ENCODE measurements at places on chromosomes 1 and 21.

DNA sequence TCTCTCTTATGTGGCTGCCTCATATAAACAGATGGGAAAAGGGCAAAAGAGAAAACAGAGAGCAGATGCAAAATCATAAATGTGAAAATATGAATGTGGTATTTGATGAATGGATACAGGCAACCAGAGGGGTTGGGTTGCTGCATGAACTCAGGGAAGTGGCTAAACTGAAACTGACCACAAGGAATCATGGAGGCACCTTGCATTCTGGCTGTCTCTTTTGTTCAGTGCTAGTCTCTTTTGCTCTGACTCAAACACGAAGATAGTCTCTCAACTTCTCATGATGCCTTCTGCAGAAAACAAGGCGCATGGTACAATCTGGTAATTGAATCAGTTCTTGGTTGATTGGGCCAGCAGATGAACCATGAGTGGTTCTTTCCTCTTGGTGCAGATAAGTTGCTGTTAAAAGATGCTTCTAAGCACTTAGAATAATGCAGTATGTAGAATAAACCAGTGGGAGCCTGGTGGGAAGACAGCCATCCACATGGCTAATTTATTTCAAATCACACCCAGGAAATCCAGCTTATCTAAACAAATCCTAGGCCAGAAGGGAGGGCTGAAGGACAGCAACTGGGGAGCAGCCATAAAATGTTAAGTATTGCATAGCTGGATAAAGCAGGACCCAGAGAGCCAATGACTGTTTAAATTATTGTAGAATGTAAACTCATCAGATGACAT, 64.2 kb downstream of the HLX start:
- DNase-seq: no peak

DNA sequence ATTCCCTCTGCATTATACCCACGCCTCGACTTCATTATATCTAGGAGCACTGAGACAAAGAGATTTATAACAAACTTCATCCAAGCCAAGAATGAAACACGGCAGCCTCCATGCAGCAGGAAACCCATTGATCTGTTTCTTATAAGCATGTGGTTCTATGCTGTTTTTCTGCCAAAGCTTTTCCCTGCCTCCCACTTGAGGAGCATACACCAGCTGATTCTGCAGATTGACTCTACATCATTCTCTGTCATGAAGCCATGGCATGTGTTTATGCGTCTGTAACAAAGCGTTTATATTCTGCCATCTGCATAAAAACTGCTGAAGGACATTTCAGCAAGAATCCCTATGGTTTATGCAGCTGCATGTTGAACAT, 102.0 kb downstream of the CYYR1 start:
- no peak for DNase-seq

GRCh38 chr1:178143730-178144690, 50.1 kb downstream of the RASAL2 start:
- DNase-seq: no peak

- DNase-seq: no peak
Measured at GRCh38 chr21:26130249-26130881, 40.2 kb downstream of the APP start.

GRCh38 chr1:202088206-202088605, 34.5 kb upstream of the GPR37L1 start:
- DNase-seq: no peak

- DNase-seq: no peak
Measured at GRCh38 chr1:197970771-197971170, 53.6 kb downstream of the LHX9 start.

- no peak for DNase-seq
Measured at GRCh38 chr1:220011620-220012019, 34.7 kb downstream of the EPRS1 start.

GRCh38 chr21:31872452-31873274, at the start of gene HUNK:
TSS of gene HUNK (plus strand) at chr21:31873020. CDS start at chr21:31873675, 655 bp downstream.
- DNase-seq: no peak

DNA sequence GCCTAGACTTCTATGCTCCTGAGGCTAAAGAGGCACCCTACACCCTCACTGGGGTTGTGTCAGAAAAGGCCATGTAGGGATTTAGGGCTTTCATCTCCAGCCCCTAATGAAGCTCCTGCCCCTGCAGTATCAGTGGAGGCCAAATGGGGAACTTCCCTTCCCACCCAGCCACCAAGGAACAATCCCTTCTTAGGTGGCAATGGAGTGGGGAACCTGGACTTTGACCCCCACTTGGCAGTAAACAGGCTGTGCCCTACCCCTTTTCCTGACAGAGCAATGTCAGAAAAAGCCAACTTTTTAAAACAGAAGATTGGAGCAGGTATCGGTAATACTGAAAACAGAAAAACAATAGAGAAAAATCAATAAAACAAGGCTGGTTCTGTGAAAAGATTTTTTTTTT, 35.5 kb upstream of the SLC19A2 start:
- DNase-seq: no peak

- no peak for DNase-seq
Measured at GRCh38 chr1:93415296-93415695, 32.6 kb upstream of the FNBP1L start.

DNA sequence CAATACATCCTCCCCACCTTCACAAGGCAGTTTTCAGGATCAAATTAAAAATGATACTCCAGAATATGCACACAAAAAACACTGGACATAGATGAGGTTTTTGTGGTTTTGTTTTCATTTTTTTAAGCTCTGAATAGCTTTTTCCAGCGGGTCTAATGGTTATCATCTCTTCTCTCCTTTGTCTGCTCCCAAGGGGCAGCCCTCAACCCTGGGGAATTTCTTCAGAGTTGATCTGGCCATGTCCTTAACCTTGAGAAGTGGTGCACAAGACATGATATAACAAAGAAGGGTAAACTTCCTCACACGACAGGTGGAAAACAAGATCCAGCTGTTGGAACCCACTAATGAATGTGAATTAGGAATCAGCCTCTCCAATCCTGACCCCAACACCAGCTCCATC, 1.5 kb upstream of the CD244 start:
- no peak for DNase-seq

DNA sequence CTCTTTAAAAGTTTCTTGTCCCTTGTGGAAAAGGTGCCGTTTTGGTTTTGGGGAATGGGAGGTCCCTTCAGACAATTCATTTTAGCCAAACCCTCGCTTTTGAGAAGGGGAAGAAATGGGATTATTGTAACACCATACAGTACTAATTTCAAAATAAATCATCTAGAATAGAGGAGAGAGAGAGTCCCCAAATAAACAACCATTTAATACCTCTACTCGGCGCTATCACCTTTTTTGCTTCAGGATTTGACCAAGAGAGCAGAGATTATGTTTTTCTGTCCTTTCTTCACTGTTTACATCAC, 770 bp upstream of the RC3H1 start:
- DNase-seq: no peak

GRCh38 chr1:161084597-161084988, 4.8 kb downstream of the NECTIN4 start:
- no peak for DNase-seq

DNA sequence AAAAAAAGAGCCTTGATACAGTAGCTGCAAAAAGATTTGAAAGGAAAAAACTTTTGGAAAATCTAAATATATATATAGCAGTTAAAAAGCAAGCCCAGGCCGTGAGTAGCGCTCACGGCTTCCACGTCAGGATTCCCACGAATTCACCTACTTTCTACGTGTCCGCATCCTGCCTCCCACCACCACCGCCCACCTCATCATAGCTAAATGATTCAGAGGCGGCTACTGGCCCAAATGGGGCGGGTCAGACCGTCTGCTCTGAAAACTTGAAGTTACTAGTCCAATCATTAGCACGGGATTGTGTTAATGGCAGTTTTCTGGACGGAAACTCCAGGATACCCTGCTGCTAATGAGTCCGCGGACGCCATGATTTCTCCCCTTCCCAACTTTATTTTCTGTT, 1.3 kb upstream of the CCSAP start:
- no peak for DNase-seq

- no peak for DNase-seq
Measured at GRCh38 chr1:57796616-57797015, 372.8 kb upstream of the DAB1 start.

GRCh38 chr1:229196404-229197264, 74.3 kb upstream of the RAB4A start:
- DNase-seq: no peak

GRCh38 chr1:207875532-207875931, 35.4 kb downstream of the CD34 start:
- no peak for DNase-seq

DNA sequence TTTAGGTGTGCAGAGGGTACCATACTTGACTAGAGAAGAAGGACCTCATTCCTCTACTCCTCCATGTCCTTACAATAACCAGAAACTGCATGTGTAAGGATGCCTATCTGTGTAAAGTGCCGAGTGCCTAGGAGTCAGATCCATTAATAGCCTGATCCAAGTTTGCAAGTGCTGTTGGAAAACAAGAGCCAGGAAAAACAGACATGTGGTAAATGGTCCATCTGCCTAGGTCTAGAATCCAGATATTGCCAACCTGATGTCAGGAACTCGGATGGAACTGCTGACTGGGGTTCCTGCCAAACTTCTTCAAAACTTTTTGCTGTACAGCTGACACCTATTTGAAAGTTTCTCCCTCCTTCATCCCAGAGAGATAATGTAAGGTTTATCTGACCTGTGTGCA, 239.4 kb upstream of the CAMK1G start:
- DNase-seq: no peak

DNA sequence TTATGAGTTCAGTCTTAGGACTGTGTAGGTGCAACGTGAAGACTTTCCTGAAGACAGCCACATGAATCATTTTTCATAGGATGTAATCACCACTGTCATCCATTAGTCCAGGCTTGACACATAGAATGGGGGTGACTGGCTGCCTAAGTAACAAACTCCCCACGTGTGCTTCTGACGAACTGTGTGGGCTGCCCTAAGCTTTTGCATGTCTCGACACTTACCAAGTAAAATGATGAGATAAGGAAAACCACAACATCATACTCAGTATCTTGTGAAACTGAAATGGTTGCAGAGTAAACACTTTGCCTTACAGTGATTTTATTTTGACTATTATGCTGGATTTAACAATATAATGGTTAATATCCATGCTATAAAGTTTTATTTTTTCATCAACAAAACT, 19.5 kb downstream of the ERG start:
- DNase-seq: no peak

DNA sequence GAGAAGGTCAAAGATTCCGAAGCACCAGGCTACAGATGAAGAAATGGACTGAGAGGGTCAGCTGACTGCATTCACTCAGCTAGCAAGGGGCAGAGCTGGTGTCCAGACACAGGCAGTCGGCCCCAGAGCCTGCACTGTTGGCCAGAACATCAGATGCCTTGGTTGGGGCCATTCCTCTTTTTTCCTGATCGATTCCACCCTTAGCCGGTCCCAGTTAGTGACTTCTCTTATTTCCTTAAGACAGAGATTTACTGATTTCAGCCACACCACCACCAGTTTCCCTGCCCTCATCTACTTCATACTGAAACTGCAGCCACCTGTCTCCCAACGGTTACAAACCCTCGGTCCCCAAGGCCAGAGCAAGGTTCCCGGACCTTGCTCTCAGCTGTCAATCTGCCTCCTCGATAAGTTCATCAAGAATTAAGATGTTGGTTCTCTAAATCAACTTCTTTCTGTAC, 11.5 kb downstream of the CD58 start:
- no peak for DNase-seq

DNA sequence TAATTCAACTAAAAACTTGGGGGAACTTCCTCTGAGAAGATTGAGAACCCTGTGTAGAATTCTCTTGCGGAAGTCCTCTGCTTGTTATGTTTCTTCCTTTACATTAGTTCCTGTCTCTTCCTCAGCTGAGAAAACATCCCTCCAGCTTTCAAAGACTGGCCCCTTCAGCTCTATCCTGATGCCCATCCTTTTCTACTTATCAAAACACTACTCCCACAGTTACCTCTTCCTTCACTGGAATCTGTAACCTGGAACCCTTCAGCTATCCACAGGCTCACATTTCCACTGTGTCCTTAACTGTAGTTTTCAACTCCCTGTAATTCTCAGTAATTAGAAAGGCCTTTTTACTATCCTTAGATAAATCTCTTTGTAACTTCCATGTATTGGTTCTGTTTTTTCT, 6.0 kb upstream of the DEDD start:
- no peak for DNase-seq

DNA sequence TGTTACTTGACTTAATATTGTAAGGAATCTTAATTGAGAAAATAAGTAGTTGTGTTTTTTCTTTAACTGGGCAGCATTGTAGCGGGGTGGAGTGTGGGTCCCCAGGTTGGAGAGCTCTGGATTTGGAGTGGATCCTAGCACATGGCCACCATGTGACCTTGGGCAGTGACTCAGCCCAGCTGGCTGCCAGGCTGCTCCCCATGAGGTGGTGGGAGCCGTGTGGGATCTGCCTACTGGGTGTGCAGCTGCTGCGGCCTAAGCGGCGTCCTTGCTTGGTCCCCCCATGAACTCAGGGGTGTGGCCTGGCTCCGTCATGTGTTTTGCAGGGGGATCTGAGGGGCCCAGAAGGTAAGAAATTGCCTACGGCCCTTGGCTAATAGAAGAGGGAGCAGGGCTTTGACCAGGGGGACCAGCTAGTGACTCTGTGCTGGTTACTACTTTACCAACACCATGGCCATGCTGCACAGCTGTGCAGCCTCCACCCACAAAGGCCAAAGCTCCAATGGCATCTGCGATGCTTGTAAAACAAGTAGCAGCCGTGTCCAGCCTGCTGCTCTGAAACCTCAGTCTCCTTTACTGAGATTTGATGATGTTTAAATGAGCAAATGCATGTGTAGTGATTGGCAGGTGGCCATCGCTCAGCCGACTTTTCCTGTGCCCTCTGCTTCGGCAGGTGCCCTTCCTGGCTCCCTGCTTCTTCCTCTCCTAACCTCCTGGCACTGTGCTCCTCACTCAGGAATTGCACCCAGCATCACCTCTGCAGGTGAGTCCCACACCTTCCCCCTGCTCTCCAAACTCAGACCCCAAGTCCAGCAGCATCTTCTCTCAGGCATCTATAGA, 68.3 kb downstream of the ADARB1 start:
- no peak for DNase-seq
